ENCODE measurements at places on chromosomes 3 and 15.
A peak's percentile ranks its signal among the peaks of the same experiment; 100 is the strongest.

GRCh38 chr3:28050120-28050519 is 191.3 kb upstream of the CMC1 start:
- H3K4me3 ChIP-seq: no peak overlapping the region
- no peaks in the 10 kb centered on the region for H3K36me3 ChIP-seq
- no peak overlapping the region for H3K27ac ChIP-seq
- H3K4me1 ChIP-seq: no peaks in the 10 kb centered on the region
- DNase-seq: no peak
- H3K27me3 ChIP-seq: no peaks in the 10 kb centered on the region

DNA sequence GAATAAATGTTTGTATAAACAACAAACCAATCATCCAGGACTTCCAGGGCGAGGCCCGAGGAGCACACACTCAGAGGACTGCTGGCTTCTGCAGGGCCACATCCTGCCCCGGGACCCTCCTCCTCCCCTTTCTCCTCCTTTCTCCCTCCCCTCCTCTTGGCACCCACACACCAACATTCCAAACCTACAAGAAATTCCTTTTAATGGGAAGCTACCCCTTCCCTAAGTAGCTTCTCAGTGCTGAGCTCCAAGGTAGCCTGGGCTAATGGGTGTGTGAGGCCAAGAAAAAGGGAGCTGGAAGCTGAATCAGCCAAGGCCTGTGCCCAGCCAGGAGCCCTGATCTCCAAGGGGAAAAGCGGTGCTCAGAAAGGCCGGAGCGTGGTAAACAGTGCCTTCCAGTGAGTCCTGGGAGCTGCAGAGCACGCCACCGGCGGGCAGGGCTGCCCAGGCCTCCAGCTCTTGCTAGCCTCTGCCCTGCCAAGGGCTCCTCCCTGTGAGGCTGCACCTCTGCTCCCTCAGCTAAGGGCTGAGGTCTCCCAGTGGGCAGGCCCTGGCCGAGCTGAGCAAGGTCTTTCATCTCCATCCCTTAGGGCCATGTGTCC is 3.9 kb downstream of the ITIH3 start:
- H3K4me1 ChIP-seq: no peaks in the 10 kb centered on the region
- H3K27me3 ChIP-seq: no peaks in the 10 kb centered on the region
- no peaks in the 10 kb centered on the region for H3K36me3 ChIP-seq
- H3K27ac ChIP-seq: no peak overlapping the region
- H3K4me3 ChIP-seq: no peak overlapping the region

GRCh38 chr15:28917791-28918140 is 32.0 kb downstream of the APBA2 start:
- H3K4me3 ChIP-seq: no peak overlapping the region
- no peaks in the 10 kb centered on the region for H3K4me1 ChIP-seq
- H3K36me3 ChIP-seq: no peaks in the 10 kb centered on the region
- DNase-seq: no peak
- H3K27ac ChIP-seq: no peak overlapping the region
- no peaks in the 10 kb centered on the region for H3K27me3 ChIP-seq

- H3K27me3 ChIP-seq: no peaks in the 10 kb centered on the region
- no peak overlapping the region for H3K27ac ChIP-seq
- H3K36me3 ChIP-seq: no peaks in the 10 kb centered on the region
- H3K4me3 ChIP-seq: no peak overlapping the region
- no peaks in the 10 kb centered on the region for H3K4me1 ChIP-seq
Measured at GRCh38 chr3:110806924-110807323, 264.7 kb upstream of the NECTIN3 start.

- H3K27ac ChIP-seq: no peak overlapping the region
- no peak for DNase-seq
- no peaks in the 10 kb centered on the region for H3K27me3 ChIP-seq
- H3K36me3 ChIP-seq: no peaks in the 10 kb centered on the region
- no peak overlapping the region for H3K4me3 ChIP-seq
Measured at GRCh38 chr3:6119367-6119766, 741.5 kb upstream of the GRM7 start.

DNA sequence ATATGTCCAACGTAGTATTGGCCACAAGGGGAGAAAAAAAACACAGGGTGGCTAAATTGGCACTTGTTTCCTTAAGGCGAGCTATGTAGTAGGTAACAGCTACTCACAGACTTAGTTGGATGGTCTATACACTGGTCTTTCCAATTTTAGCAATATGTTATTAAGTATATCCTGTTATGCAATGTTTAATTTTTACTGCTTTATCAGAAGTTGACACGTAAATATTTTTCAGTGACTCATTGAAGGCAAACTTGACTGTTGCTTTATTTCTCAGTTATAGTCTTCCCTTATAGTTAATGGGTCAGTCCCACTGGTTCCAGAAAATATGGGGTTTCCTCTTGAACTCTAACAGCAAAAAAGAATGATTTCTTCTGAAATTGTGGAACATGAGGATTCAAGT is 46.5 kb downstream of the ADPGK start:
- H3K4me3 ChIP-seq: no peak overlapping the region
- H3K27ac ChIP-seq: no peak overlapping the region
- peaks cover 15% of the 10 kb centered on the region for H3K4me1 ChIP-seq
- H3K27me3 ChIP-seq: no peaks in the 10 kb centered on the region
- no peak for DNase-seq
- peaks cover 90% of the 10 kb centered on the region for H3K36me3 ChIP-seq

GRCh38 chr3:101292027-101292426 is 28.3 kb downstream of the IMPG2 start:
- H3K27me3 ChIP-seq: no peaks in the 10 kb centered on the region

GRCh38 chr3:99960941-99961340 is 143.3 kb downstream of the CMSS1 start:
- no peak overlapping the region for H3K27ac ChIP-seq
- no peaks in the 10 kb centered on the region for H3K36me3 ChIP-seq
- H3K27me3 ChIP-seq: no peaks in the 10 kb centered on the region
- H3K4me1 ChIP-seq: no peaks in the 10 kb centered on the region
- no peak for DNase-seq

- no peaks in the 10 kb centered on the region for H3K4me1 ChIP-seq
- no peaks in the 10 kb centered on the region for H3K36me3 ChIP-seq
- no peak overlapping the region for H3K4me3 ChIP-seq
- H3K27me3 ChIP-seq: no peaks in the 10 kb centered on the region
Measured at GRCh38 chr3:55951388-55951787, 464.3 kb upstream of the WNT5A start.

DNA sequence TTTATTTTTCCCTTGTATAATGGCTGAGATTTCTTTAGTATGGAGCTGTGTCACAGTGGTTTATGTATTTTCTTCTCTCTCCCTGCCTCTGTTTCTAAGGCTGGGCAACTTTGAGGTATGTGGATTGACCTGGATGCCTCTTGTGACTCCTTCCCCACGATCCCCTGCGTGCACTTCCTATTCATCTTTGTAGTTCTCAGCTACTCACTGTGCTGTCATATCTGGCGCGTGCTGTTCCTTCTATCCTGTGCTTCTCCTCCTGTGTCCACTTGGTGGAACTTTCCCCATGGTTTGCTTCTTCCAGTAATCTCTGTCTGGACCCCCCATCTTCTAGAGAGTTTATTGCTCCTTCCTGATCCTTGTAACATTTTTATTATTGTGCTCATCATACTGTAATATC is 97.3 kb downstream of the AKAP13 start:
- no peak overlapping the region for H3K4me3 ChIP-seq
- H3K4me1 ChIP-seq: peaks cover 38% of the 10 kb centered on the region
- DNase-seq: no peak
- H3K27ac ChIP-seq: no peak overlapping the region

DNA sequence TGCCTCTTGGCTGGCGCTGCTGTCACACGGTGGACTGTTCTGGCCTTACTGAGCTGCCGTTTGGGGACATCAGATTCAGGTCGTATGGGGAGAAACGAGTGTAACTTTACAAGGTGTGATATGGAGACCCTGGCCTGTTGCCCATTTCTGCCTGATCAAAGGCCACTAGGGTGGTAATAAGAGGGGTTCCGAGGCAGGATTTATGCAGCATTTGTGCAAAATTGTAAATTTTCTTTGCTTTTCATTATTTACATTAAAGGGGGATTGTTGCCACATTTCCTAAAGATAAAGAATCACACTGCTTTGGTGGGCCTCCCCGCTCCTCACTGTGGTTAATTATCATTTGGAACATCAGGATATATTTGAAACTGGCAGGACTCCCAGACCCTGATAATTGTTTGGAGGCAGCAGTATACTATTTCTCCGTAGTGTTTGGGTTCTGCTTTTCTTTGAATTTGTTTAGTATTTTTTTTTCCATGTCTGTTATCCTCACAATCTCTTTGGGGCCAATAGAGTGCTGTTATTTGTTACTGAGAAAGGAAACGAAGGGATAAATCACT is 891 bp downstream of the NXPE3 start:
- H3K4me1 ChIP-seq: no peaks in the 10 kb centered on the region
- DNase-seq: no peak
- peaks cover 25% of the 10 kb centered on the region for H3K27me3 ChIP-seq
- H3K4me3 ChIP-seq: peak overlapping the region; percentile 72
- no peaks in the 10 kb centered on the region for H3K36me3 ChIP-seq

DNA sequence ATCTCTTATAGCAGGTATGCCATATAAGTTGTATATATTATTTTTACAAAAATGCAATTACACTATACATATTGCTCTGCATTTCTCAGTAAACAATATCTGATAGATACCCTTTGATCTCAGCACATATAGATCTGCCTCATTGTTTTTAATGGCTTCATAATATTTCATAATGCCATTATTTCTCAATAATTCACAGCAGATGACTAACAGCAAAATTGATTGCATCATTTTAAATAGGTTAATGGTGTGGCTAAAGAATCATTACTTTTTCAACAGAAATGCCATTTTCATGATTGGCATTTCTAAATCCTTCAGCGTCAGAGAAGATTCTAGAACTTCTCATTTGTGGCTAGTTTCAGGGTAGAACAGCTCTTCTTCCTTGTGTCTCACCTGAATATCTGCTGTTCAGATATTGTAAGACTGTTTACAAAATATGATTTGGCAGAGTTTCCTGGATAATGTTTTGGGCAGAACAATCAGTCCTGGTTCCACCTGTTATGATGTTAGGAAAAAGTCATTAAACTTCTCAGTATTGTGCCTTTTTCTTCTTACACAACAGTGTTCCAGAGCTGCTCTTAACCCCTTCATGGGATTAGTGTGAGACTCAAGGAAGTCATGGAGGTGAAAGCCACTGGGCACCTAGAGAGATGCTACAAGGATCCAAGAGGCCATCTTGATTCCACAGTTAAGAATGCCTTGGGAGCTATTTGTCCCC is 397.6 kb upstream of the THBS1 start:
- no peaks in the 10 kb centered on the region for H3K36me3 ChIP-seq
- no peaks in the 10 kb centered on the region for H3K27me3 ChIP-seq
- no peak overlapping the region for H3K4me3 ChIP-seq
- no peaks in the 10 kb centered on the region for H3K4me1 ChIP-seq
- no peak for DNase-seq

- no peaks in the 10 kb centered on the region for H3K4me1 ChIP-seq
- no peak overlapping the region for H3K27ac ChIP-seq
- H3K4me3 ChIP-seq: no peak overlapping the region
- no peaks in the 10 kb centered on the region for H3K27me3 ChIP-seq
Measured at GRCh38 chr3:187012609-187013051, 82.3 kb downstream of the ST6GAL1 start.

- DNase-seq: peak; percentile 54
- no peak overlapping the region for H3K4me3 ChIP-seq
- H3K27me3 ChIP-seq: no peaks in the 10 kb centered on the region
- no peak overlapping the region for H3K27ac ChIP-seq
- no peaks in the 10 kb centered on the region for H3K36me3 ChIP-seq
Measured at GRCh38 chr3:126542340-126543241, 16.1 kb downstream of the C3orf22 start.

GRCh38 chr15:80485370-80486164 is 81.4 kb downstream of the ARNT2 start:
- H3K4me3 ChIP-seq: no peak overlapping the region
- no peaks in the 10 kb centered on the region for H3K4me1 ChIP-seq
- H3K27me3 ChIP-seq: no peaks in the 10 kb centered on the region
- DNase-seq: no peak

GRCh38 chr3:188212308-188212969 is 58.5 kb downstream of the LPP start:
- H3K27me3 ChIP-seq: no peaks in the 10 kb centered on the region
- H3K4me1 ChIP-seq: peaks cover 5% of the 10 kb centered on the region
- H3K36me3 ChIP-seq: peaks cover 40% of the 10 kb centered on the region
- no peak overlapping the region for H3K27ac ChIP-seq
- DNase-seq: peak; percentile 80

GRCh38 chr3:28186748-28187147 is 54.7 kb upstream of the CMC1 start:
- no peak overlapping the region for H3K27ac ChIP-seq
- H3K27me3 ChIP-seq: no peaks in the 10 kb centered on the region
- H3K4me3 ChIP-seq: no peak overlapping the region

DNA sequence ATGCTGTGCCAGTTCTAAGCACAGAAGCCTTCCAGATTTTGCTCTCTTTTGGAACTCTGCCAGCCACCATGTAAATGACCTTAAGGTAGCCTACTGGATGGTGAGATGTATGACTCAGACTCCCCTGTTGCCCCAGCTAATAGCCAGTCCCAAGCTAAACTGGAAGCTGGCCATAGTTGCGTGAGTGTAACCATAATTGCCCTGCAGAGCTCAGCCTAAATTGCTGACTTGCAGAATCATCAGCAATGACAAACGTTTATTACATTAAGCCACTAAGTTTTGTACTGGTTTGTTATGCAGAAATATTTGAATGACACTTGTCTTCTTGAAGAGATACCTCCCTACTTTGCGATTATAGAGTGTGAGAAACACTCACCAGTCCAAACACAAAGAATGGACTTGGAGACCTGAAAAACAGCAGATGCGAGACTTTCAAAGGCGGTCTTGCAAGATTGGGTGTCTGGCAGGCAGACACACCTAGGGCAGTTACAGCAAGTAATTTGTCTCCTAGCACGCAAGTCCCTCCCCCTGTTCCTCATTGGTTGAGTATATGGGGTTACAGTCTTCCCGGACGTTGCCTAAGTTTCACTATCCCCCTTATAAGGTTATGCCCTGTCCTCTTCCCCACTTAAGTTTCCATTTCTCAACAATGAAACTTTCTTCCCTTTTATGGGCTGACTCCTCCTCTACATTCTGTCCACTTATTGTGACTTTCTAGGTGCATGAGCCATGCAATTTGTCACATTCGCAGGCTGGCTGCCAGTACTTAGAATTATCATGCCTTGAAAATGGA is 83.6 kb upstream of the XCR1 start:
- no peak overlapping the region for H3K27ac ChIP-seq
- H3K36me3 ChIP-seq: no peaks in the 10 kb centered on the region
- no peaks in the 10 kb centered on the region for H3K27me3 ChIP-seq
- no peaks in the 10 kb centered on the region for H3K4me1 ChIP-seq
- DNase-seq: no peak
- H3K4me3 ChIP-seq: no peak overlapping the region

GRCh38 chr3:126782536-126782935 is 78.5 kb downstream of the CHCHD6 start:
- no peak overlapping the region for H3K4me3 ChIP-seq
- H3K27ac ChIP-seq: no peak overlapping the region
- DNase-seq: no peak
- no peaks in the 10 kb centered on the region for H3K4me1 ChIP-seq
- H3K36me3 ChIP-seq: no peaks in the 10 kb centered on the region
- no peaks in the 10 kb centered on the region for H3K27me3 ChIP-seq

DNA sequence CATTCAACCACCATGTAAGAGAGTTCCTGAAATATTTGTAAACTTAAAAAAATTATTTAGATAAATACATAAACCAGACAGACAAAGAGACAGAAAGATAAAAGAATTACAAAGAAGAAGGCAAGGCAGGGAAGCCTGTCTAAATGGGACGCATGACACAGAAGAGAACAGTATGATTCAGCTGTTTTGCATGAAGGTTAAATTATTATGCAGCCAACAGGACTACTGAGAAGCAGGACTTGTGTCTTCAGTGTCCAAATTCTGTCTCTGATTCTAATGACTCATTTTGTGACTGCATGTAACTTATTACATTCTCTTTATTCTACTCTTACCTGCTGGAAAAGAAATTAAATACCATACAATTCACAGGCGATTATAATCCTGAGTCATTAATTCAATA is 340.4 kb upstream of the KCNMB2 start:
- H3K27ac ChIP-seq: no peak overlapping the region
- no peak for DNase-seq
- no peak overlapping the region for H3K4me3 ChIP-seq
- H3K27me3 ChIP-seq: no peaks in the 10 kb centered on the region
- H3K36me3 ChIP-seq: no peaks in the 10 kb centered on the region
- H3K4me1 ChIP-seq: no peaks in the 10 kb centered on the region

Measured in endodermal cell (in vitro differentiated cells).